ENCODE measurements at places on chromosomes 7 and 10.

GRCh38 chr10:26755443-26755903, 58.0 kb downstream of the PDSS1 start:
- no peak for DNase-seq

GRCh38 chr7:100559127-100559526, 14.6 kb downstream of the SAP25 start:
- no peak for DNase-seq

DNA sequence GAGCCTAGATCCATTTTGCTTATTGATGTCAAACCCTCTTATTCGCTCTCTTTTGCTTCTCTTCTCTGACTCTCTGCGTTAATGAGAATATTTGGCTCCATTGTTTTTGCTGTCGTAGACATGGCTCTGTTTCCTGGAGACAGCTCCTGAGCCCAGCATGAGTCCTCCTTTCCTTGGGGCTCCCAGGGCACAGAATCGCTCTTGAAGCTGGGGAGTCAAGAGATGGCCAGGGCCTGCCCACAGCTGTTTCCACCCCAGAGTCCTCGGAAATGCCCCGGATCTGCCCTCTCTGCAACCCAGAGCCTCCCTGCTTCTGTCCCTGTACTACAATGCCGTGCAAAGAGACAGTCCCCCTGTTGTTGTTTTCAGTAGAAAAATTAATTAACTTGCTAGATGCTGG, 566.7 kb upstream of the FOXK1 start:
- DNase-seq, result no peak

GRCh38 chr7:106345421-106346166, 60.8 kb upstream of the NAMPT start:
- peak; percentile 84 for DNase-seq

- no peak for DNase-seq
Measured at GRCh38 chr10:86252079-86252478, 114.5 kb downstream of the GRID1 start.

DNA sequence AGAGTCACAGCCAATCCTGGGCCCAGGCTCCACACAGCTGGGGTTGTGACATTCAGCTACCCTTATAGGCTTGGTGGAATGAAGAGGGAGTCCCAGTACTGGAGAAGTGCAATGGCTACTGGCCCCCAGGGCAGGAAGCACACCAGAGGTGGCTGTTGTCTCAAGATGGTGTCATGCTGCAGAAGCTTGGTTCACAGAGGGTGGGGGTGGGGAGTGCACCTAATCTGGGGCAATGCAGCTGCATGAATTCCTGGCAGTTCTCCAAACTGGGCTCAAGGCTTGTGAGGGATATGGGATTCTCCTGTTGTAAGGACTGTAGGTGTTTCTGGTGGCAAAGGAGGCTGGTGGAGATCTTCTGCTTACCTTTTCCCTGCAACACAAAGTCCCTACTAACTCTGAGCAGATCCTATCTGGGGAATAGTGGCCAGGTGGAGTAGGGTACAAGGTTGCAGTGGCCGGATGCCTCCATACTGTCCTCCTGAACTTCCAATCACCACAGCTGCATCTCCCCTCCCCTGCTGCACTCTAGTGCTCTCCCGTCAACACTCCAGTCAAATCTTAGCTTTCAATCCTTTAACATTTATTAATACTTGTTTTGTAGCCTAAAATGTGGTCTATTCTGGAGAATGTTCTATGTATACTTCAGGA, 27.4 kb upstream of the PLA2G12B start:
- DNase-seq, result no peak

DNA sequence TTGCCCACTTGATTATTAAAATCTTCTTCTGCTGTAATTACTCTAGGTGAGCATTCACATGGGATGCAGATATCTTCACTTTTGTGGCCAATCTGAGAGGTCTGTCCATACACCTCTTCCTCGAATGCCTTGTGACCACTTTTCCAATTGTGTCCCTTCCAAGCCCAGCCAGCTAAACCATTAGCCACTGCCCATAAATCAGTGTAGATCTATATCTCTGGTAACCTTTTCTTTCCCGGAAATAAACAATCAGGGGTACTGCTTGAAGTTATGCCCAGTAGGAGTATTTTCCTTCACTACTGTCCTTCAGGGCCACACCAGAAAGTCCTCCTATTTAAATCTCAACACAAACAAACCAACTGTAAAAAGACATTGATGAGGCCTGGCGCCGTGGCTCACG, 104.6 kb upstream of the KCNMA1 start:
- no peak for DNase-seq

DNA sequence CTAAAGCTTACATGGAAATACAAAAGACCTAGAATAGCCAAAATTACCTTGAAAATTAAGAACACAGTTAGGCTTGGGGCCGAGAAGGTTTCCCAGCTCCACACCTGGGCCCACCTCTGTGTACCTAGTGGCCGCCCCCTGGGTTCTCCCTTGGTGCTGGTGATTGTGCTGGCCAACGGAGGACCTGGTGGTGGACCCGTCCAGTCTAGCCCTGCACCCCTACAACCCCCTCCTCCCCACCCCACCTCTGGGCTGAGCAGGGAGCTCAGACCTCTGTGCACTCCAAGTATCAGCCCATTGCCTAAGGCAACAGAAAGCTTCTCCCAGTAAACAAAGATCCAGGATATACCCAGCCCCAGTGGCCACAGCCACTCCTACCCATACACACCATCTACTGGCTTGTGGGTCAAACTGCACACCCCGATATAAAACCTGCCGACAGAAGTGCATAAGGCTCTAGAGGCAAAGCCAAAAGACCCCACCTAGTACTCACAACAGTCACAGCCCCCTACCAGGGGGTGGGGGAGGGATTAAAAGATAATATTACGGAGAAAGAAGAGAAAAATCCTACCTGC, 105.0 kb upstream of the DIP2C start:
- no peak for DNase-seq

DNA sequence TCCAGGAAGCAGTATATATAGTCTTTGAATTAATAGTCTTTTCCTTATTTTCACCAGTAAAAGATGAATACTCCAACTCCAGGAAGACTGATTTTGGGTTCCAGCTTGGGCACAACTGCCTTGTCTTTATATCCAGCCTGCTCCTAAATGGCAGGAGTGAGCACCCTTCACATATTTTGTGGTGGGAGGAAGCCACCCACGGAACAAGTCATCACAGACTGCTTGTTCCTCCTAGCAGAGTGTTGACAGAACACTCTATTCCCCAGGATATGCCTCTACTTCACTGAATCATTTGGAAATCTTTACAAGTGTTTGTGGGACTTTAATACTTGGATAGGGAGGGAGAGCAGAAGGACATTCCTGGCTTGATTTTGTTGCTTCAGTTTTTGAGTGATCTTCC, 31.7 kb downstream of the ITPRID1 start:
- DNase-seq, result no peak

DNA sequence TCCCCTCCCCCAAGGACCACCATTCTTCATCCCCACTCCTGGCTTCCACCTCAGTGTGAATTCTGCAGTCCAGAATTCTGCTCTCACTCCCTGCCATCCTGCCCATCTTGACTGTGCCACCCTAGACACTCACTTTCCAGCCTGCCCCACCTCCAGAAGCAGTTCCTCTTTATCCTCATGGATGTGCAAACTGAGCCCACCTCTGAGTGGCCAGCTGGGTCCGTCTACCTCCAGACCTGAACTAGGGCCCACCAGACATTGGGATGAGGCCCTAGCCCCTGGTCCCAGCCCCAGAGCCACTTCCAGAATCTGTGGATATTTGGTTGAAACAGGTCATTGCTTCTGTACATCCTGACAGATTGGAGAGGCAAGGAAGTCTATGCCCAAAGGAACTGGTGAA, 58.5 kb downstream of the GRID1 start:
- no peak for DNase-seq

DNA sequence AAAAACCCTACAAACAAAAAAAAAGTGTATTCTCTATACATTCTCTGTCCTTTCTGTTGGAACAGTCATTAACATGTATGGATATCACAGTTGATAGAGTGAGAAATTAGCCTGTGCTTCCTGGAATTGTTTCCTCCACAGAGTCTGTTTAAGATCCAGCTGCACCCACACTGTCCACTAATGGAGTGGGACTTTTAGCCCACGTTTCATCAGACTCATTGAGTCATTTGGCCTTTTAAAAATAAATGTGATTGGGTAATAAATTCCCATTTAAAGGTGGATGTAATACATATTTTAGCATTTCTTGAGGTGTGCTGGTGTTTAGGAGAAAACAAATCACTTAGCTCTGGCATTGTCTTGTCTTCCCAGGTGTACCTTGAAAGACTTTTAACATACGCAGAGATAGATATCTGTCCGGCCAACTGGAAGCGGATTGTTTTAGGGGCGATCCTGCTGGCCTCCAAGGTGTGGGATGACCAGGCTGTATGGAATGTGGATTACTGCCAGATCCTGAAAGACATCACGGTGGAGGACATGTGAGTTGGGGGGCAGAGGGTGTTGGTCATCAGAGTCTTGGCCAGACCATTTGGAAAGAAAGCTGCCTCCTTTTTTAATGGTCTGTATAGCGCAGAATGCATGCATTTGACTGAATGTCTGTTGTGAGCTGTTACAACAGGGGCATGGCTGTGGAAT, 52.3 kb upstream of the GJD4 start:
- no peak for DNase-seq

DNA sequence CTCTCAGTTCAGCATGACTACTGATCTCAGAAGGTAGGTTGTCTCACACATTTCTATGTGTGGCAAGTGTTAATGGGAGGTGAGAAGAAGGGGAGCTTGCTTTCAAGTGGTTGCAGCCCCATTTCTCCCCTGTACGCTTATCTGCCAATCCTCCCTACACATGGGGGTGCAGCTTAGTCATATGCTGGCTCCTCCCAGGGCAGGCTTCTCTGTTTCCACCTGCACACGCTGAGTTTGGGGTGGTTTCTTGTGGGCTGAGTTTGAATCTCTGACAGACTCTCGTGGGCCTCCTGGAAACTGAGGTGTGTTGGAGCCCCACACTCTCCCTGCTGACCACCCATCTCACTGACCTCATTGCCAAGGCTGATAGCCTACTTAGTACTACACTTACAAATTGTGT, 435.8 kb upstream of the MTPN start:
- DNase-seq, result no peak

DNA sequence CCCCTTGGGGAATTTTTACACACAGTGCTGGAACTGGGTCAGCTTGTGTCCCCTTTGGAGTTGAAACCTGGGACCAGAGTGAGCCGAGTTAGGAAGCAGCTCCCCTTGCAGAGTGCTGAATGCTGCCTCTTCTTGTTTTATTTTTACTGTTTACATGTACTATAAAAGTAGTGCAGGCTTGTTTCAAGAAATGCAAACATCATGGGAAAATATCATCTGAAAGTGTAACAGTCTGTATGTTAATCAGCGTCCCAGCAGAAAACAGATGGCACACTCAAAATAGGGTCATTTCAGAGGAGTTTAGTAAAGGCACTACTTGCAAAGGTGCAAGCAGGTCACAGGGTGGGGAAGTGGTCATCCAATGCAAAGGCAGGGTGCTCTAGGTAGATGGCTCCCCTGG, 30.1 kb downstream of the CXCL12 start:
- DNase-seq, result no peak

DNA sequence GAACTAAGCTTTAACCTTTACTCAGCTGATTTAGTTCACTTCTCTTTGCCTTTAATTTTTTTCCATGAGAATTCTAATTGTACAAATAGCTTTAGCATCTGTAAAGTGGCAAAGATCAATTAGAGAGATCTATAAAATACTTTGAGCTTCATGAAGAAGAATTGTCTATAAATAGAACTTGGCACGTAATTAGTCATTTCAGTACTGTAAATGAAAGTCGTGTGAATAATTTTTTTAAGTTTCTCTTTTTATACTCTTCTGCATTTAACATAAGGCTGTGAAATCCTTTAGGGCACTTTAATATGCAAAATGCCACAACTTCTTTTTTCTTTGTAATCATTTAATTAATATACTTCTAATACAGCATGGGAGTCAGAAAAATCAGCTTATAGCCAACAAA, 177.8 kb downstream of the CSTF2T start:
- no peak for DNase-seq

GRCh38 chr7:157984423-157985163, 603.0 kb downstream of the PTPRN2 start:
- DNase-seq, result no peak

DNA sequence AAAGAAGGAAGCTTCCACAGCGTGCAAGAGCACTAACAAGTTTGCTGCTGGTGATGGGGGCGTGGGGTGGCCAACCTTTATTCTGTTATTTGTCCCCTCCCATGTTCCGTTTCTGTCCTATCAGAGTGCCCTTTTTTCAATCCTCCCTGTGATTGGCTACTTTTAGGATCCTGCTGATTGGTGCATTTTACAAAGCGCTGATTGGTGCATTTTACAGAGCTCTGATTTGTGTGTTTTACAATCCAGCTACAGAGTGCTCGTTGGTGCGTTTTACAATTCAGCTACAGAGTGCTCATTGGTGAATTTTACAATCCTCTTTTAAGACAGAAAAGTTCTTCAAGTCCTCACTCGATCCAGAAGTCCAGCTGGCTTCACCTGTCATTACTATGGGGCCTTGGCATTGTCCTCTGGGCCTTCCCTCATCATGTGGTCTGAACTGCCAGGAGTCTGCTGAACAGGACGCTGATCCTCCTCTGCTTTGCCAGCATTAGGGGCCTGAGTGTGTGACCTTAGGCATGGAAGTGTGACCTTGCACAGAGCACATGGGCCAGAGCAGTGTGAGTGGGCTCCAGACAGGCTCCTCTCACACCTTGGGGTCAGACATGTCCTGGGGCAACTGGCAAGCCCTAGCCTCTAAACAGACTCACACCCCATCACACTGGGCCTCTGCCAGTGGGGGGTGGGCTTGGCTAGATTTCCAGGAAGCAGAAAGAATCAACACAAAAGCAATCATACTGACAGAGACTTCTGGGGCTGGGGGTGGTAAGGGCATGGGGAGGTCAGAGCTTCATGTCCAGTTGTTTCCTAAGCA, 167.4 kb downstream of the PTPN20 start:
- DNase-seq, result no peak

DNA sequence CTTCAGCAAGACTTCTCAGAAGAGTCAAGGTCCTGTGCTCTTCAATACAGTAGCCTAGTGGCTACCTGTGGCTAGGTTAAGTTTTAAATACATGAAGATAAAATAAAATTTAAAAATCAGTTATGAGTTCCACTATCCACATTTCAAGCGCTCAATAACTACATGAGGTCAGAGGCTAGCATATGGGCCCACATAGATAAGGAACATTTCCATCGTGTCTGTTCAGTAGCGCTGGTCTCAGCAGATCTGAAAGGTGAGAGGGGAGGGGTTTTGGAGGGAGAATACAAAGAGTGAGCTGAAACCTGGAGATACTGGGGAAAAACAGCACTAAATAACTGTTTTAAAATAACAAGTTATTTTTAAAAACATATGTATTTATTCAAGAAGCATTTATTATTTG, 219.0 kb downstream of the TRIL start:
- DNase-seq, result no peak

DNA sequence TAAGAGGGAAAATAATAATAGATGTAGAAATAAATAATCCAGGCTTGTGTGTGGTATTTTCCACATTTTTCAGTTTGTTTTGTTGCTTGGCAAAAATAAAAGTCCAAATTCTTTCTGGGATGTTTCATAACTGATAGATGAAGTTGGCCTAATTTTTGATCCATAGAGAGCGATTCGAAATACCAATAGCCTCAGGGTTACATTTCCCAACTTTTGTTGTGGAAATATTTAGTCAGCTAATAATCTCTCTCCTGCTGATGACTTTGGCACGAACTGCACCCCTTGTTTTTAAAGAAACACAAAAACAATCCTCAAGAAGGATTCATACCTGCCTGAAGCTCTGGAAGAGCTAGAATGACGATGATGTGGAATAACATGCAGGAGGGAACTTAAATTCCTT, 483.2 kb downstream of the ADRA2A start:
- DNase-seq, result no peak
